IPS DF 19.7 (cell line): ENCODE measurements at places on chromosomes 5 and 9.
A peak's percentile ranks its signal among the peaks of the same experiment; 100 is the strongest.

DNA sequence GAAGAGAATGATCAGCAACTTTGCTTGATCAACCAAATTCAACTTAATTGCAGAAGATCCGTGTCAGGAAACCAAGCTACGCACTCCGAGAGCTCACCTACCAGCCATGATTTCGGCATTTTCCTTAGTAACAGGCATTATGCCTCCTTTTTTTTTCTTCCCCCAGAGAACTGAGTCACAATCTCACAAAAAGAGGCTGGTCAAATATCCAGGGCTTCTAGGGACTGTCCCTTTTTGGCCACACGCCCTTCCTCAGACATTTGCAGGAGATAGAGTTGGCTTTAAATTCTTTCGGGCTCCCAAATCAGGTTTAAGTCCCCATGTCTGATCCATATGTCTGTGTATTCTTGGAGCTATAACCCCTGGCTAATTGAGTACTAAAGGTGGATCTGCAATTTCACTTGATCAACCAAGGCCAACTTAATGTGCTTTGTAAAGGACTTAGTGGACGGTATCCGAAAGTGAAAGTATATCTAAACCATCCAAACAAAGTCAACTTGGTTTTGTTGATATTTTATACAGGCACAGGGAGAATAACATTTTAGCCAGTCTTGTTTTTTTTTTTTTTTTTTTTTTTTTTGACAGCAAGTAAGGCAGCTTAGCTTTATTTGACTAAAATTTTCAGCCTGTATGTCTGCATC is 100.8 kb upstream of the TBCA start:
- DNase-seq, result no peak

GRCh38 chr9:88992556-88992955 is 1.3 kb downstream of the S1PR3 start:
- DNase-seq, result no peak

- DNase-seq, result peak; percentile 5
These were observed 2252.4 kb downstream of the MAT2B start for GRCh38 chr5:165757791-165758190.

- DNase-seq, result no peak
These were observed 7.7 kb upstream of the NFIB start for GRCh38 chr9:14321517-14322130.

DNA sequence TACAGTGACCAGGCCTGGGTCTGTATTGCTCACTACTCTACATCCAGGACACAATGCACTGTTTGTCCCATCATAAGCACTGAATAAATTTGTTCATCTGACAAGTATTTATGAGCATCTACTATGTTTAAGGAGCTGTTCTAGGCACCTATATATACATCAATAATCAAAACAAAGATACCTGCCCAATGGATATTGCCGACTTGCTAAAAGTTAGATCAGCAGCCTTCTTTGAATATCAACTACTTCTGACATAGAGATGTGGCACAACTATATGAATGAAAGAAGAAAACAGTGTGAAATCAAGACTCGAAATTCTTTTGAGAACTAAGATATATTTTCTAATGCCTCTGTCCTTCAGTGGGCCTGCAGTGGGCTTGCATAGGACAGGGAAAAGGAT is 215.7 kb downstream of the ARL15 start:
- DNase-seq, result no peak

DNA sequence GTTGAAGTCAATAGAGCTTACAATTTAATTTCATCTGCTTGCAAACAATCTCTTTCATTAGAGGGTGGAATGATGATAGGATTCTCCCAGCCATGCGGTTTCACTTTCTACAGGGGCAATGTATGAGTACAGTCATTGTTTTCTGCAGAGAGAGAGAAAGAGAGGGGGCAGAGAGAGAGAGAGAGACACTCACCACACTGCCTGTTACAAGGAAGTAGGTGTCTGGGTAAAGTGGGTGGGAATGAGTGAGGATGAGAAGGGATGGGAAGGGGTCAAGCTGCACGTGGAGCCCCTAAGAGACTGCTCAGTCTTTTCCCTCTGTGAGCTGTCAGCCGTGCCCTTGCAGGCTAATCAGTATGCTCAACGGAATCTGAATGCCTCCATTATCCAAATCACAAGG is 454.3 kb downstream of the KDM4C start:
- no peak for DNase-seq

- DNase-seq, result no peak
These were observed 229.7 kb downstream of the MELK start for GRCh38 chr9:36802201-36802920.

- DNase-seq, result no peak
These were observed 425.2 kb upstream of the CDH9 start for GRCh38 chr5:27463446-27464149.

DNA sequence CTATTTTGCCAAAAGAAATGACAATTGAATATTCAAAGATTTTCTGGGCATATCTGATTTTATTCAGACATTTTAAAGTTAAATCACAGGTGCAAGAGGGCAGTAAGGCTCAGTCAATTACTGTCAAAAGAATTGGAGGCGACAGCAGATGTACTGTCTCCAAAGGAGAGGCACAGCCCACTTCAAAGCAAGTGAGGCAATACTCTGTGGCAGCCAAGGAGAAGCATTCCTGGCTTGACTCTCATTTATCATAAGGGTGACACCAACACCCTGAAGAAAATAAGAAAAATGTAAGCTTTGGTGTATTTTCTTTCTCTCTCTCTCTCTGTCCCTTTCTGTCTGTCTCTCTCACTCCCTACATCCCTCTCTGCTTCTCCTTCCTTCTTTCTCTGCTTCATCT is 93.3 kb downstream of the SVEP1 start:
- no peak for DNase-seq

DNA sequence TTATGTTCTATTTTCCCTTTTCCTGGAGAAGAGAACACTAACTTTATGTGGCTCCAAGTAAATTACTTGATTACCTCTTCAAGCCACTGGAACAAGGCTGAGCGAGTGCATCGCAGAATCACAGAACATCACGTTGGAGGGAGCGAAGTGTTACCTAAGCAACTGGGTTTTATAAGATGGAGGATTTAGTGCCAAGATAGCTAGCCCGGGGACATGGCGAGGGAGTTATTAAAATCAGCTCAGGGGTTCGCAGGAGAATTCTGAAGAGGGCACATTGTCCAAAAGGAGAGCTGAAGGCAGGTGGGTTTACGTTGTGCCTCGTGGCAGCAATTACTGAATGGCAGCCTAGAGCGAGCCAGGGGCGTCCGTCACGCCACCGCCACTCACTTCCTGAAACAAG is 563.2 kb upstream of the ADAMTS16 start:
- no peak for DNase-seq

GRCh38 chr9:137955586-137955985 is 78.0 kb downstream of the CACNA1B start:
- DNase-seq, result no peak

- no peak for DNase-seq
These were observed 3.8 kb upstream of the NPDC1 start for GRCh38 chr9:137049544-137050449.

GRCh38 chr5:169837686-169838085 is 142.6 kb downstream of the INSYN2B start:
- no peak for DNase-seq

DNA sequence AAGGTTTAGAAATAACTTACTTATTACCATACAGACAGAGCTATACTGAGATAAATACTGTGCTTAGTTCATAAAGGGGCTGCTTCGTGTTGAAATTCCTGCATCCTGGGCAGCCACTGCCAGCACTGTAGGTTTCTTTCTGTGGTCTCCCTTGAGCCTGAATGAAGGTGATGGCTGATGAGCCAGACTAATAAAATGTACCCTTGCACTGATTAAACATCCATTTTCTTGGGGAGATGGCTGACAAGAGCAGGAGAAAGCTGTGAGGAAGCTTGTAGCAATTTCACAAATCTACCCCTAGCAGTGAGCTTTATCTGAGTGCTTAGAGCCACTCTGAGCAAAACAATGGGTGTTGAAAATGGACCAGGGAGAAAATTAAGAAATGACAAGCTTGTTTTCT is 23.3 kb upstream of the ZSWIM6 start:
- DNase-seq, result no peak

- DNase-seq, result no peak
These were observed 1259.9 kb downstream of the CDH12 start for GRCh38 chr5:21593261-21593660.

- DNase-seq, result no peak
These were observed 117.0 kb upstream of the ANKRD55 start for GRCh38 chr5:56350011-56350596.

DNA sequence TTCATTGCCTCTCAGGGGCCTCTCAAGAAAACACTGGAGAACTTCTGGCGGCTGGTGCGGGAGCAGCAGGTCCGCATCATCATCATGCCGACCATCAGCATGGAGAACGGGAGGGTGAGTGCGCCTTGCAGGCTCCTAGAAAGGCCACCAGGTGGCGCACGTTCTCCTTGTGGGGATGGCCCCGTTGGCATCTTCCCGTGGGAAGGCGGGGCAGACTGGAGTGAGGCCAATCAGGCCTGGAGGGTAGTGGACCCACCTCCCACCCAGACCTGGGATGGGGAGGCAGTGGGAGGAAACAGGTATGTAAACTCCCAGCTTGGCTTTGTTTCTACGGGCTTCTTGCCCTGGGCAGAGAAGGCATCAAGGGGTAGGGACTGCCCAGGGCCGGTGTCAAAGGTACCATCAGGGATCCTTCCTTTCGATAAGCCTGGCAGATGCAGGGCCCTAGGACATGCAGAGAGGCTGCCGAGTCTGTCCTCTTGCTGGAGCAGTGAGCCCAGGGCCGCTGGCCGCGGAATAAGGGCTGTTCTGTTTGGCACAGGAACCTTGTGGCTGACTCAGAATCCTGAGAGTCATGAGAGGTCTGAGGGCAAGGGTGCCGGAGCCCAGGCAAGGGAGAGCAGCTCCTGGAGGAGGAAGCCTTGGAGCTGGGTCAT is 18.9 kb upstream of the SPTLC1 start:
- DNase-seq, result no peak

GRCh38 chr5:94192658-94193391 is 425.6 kb downstream of the KIAA0825 start:
- no peak for DNase-seq

DNA sequence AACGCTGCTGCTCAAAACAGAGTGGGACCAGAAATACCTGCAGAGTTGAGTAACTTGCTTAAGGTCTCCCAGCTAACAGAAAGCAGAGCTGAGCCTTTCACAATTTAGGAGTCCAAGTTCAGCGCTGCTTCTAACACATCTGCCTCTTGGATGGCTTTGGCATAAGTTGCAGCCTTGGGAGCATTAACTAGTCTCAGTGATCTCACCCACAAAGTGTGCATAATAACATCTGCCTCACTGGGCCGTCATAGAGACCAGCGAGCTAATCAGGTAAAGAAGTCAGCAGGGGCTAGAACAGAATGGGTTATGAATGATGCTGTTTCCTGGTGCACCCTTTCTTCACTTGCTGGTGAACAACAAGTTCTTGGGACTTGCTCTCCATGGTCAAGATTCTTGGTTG is 36.5 kb downstream of the WWC1 start:
- DNase-seq, result no peak

DNA sequence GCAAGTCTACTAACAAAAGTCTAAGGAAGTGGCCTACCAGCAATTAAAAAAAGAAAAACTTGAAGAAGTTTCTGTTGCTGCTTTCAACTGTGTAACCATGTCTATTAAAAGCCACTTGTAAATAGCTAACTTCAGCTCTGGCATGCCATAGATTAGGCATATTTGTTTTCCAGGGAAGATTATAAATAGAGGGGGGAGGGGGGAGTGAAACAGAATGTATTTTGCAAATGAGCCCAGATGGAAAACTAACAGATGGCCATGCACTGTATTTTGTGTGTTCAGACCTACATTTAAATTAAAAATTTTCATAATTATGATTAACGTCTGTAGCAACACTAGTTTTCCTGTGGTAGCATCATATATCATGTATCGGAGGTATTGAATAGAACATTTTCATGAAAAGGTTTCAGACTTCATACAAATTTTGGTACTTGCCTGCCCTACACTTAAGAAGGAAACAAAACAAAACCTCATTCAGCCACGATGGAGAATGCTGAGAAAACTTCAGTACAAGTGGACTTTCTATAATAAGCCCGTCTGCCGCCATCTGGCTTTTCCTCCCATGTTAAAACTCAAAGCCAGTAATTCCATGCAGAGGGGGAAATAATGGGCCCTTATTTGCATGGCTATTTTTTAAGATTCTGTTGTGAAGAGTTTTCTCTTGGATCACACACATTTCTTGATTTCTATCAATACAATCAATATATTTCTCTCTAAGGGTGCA is 220.4 kb upstream of the SMARCA2 start:
- DNase-seq, result no peak

DNA sequence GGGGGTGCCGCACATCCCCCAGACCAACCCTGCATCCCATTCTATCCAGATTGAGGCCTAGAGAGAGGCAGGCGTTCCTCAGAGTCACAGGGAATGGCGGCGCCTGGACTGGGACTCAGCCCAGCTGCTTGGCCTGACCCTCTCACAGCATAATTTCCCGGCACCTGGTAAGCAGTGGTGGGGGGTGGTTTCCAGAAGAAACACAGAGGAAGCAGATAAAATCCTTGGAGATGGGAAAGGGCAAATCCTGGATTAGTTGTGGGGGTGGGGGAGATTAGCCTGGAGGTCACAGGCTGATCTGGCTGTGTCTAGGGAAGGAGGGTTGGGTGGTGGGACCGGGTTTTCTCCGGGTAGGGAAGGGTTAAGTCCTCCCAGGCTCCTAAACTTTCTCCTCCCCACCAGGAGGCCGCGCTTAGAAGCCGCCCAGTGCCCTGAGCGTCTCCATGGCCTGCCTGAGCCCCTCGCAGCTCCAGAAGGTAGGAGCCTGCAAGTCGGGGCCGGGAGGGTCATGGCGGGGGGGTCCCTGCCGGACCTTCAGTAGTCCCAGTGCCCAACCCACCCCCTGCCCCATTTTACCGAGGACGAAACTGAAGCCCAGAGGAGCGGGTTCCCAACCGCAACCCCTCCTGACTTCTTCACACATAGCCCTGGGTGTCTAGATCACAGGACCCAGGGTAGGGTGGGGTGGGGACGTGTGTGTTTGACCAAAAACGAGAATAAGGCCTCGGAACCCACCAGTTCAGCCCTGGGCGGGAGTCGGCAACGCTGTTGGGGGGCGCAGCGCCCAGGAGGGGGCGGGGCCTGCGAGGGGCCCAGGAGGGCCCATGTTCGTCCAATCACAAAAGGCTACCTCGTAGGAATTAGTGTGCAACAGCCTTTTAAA is 1.3 kb downstream of the PHYHD1 start:
- DNase-seq, result peak; percentile 42

- no peak for DNase-seq
These were observed 31.1 kb downstream of the MEGF9 start for GRCh38 chr9:120683150-120683549.

GRCh38 chr5:18745042-18745987 is 1111.1 kb downstream of the TAF11L14 start:
- DNase-seq, result no peak

DNA sequence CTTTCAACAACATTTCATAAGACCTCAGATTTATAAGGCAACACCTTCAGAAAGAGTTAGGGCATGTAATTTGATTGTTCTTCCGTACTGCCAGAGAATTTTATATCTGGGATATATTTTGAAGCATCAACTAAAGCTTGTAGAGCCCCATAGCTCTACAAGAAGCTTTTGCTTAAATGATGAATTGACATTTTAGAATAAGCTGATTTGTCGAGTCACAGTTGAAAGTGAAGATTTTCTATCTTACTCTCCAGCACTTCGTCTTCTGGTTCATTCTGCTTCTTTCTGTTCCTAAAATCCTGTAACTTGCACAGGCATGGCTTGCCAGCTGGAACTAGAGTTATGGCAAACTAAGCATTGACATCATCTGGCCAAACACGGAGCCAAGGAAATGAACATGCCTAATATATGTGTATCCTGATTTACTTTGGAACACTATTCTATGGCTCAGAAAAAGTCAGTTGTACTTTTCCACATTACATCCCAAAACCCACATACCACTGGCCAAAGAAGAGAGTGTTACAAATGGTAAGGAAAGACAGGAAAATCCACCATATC is 68.6 kb upstream of the MAST4 start:
- no peak for DNase-seq
